ENCODE measurements at places on chromosomes 1 and 21.
A peak's percentile ranks its signal among the peaks of the same experiment; 100 is the strongest.

GRCh38 chr1:27021354-27022031, 8.8 kb upstream of the TENT5B start:
- no peak for DNase-seq

GRCh38 chr21:14542638-14543037, 3.5 kb downstream of the SAMSN1 start:
- DNase-seq = no peak

- DNase-seq = no peak
Observed at GRCh38 chr21:44359396-44359795, 6.0 kb downstream of the TRPM2 start.

DNA sequence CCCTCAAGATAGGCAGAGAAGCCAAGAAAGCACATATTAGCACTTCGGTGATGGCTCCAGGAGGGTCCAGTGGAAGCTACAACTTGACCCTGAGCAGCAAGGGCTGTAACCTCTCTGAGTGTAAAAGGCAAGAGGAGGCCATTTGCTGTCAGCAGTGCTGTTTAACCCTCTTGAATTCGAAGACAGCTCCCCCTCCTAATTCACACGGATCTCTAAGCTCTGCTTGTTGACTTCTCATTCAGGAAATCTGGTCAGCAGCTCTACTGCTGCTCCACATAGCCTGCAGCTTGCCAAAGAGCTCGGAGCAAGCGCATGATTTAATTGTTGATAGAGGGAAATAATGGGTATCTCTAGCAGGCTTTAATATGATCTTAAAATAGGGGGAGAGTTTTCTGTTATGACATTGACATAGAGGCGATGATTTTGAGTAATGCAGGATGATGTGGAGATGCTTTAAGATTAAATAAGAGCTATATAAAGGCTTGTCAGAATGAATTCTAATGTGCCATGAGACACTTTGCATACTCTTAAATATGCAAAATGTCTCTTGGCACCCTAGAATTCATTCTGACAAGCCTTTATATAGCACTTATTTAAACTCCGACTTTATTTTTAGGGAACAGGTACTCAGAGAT, 79.4 kb upstream of the USH2A start:
- no peak for DNase-seq

GRCh38 chr1:48870596-48870995, 93.9 kb upstream of the BEND5 start:
- DNase-seq = no peak

- DNase-seq = no peak
Observed at GRCh38 chr1:161197560-161198193, 1.2 kb downstream of the ADAMTS4 start.

- DNase-seq = no peak
Observed at GRCh38 chr1:231016234-231016633, 23.8 kb downstream of the FAM89A start.

- no peak for DNase-seq
Observed at GRCh38 chr1:81594206-81594605, 206.5 kb upstream of the ADGRL2 start.

GRCh38 chr1:226588484-226588883, 39.9 kb downstream of the STUM start:
- no peak for DNase-seq

- DNase-seq = no peak
Observed at GRCh38 chr1:218863987-218864386, 309.7 kb upstream of the LYPLAL1 start.

DNA sequence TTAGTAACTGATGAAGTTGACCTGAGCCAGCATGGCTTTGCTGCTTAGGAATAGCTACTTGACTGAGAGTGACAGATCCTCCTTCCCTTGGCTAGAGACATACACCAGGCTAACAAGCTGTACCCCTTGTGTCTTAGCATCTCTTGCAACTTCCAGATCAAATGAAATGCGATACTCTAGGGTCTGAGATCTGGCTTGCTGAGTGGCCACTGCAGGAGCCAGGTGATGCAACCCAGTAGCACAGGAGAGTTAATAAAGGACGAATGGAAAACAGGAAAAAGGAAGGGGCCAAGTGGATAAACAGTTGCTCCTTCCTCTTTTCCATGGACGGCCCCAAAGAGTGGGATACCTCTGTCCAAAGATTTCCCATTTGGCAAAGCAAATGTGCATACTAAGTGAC, 38.2 kb downstream of the ASTN1 start:
- no peak for DNase-seq

DNA sequence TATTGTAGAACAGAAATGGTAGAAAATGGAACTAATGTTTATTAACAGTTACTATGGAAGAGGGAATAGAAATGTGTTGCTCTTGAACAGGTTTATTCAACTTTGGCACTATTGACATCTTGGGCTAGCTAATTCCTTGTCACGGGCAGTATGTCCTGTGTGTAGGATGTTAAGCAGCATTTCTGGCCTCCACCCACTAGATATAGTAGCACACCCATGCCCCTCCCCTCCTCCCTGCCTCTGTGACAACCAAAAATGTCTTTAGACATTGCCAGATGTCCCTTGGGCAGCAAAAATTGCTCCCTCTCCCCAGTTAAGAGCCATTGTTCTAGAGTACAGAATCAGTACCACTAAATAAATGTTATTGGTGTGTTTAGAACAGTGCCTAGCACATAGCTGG, 91.4 kb upstream of the TPTE start:
- no peak for DNase-seq

DNA sequence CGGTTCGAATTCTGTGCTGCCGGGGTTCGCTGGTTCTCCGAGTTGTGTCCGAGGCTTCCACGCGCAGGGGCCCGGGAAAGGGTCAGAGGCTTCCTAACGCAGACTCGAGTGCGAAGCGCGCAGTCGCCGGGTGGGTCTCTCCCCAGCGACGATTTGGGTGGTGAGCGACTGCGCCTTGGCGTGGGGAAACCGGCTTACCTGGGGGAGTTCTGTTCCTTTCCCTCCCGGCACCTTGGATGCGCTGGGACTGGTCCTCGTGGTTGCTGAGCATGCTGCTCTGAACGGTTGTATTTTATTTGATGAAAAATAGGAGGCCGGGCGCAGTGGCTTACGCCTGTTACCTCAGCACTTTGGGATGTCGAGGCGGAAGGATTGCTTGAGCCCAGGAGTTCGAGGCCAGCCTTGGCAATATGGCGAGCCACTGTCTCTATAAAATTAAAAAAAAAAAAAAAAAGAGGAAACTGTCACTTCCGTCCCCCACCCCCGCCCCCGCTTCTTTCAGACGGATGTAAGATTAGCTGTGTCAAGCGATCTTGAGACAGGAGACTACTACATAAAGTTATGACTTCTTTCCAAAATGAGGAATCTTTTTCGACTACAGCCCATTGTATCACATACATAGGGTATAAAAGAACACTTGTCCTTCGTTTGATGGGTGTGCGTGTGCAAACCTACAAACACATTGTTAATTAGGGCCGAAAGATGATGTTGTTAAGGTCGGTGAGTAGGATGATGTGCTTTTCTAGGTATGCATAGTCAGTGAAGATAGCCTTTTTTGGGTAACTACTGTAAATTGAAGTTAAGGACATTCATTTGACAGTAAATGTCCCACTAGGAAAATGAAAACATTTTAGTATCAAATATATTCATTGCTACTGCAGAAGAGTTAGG, at the start of gene CCDC18:
Gene CCDC18, plus strand, starts transcription at position 2 of the 891 bp plus-strand sequence. CDS start 2,638 bp downstream, outside the sequence.
- peak; percentile 56 for DNase-seq

DNA sequence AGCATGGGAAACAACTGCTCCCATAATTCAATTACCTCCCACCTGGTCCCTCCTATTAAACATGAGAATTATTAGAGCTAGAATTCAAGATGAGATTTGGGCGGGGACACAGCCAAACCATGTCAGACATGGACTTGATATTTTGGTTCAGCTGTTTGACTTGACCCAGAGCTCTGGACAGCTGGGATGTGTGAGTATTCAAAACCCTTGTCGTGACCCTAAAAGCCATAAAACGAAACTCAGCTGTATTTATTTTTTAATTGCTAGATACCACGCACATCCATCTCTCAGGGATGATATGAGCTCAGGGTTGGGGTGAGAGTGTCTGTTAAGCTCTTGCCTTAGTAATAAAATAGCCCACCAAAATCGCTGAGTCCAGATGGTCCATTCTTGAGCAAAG, 45.4 kb downstream of the RCSD1 start:
- no peak for DNase-seq

- no peak for DNase-seq
Observed at GRCh38 chr1:1908506-1908791, 6.6 kb upstream of the CALML6 start.

DNA sequence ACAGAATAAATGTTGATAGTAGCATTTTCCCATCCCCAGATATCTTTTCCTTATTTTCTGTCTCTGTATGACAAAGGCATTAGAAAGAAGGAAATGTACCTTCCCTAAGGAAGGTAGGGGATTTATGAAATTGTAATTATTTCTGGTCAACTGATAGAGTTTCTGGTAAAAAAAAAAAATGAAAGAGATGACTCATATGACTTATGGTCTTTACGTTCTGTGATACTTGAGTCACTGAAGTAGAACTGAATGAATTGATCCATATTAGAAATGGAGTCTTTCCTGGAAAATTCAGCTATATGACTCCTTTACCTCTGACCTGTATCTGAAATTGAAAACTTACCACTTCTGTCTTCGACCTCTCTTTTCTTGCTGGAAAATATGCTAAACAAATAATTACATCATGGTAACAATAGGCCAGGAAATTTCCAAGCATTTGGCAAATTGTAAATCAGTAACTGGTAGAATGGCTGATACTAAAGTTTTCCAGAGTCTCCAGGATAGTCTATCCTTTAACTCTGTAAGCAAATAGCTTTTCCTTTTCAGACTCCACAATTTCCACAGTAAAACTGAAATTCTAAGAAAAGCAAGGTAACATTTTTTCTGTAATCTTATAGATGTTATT, 364.3 kb upstream of the PTBP2 start:
- no peak for DNase-seq

DNA sequence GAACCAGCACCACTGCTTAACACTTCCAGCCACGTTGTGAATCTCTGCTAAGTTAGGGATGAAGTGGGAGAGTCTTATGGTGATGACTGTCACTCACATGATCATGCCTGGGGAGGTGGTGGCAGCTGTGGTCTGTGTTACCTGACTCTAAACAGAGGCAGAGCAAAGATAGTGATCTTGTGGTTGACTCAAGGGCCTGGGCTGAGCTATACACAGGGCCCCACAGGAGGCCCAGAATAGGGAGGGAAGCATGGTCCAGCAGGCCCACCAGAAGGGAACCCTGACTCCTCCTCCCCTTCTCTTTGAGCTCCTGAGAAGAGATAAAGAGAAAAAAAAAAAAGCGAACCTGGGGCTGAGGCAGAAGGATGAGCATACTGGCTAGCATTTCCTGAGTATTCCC, 55.0 kb downstream of the PLXNA2 start:
- DNase-seq = no peak

DNA sequence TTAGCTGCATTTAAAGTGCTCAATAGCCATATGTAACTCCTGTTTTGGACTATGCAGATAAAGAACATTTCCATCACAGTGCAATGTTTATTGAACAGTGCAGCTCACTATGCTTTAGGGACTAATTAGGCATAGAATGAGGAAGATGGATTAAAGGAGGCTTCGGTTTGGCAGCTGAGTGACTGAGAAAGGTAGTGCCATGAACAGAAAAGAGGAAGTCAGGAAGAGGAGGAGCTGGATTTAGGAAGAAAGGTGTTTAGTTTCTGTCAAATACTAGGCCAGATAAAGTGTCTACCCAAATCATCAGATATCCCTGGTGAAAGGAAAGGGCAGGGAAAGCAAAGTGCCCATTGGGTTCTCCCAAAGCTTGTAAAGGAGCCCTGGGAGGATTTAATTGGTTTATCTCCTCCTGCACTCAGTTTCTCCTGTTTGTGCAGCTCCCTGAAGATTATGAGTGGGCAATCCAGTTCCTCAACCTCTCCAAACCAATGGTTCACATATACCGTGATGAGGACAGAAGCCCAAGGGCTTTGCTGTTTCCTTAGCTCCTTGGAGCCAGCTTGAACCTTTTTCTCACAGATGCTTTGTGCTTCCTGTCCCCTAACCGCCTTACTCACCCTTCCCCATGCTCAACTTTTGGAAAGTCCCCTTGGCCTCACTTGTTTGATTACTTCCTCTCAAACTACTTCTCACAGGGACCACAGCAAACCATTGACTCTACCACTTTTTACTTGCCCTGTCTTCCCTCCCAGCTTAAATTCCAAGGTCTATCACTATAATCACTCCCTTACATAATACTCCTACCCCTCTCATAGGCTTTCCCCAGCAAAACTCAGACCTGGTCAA, 3.5 kb upstream of the RAP1A start:
- no peak for DNase-seq

GRCh38 chr1:220655961-220656740, 34.0 kb upstream of the C1orf115 start:
- no peak for DNase-seq

DNA sequence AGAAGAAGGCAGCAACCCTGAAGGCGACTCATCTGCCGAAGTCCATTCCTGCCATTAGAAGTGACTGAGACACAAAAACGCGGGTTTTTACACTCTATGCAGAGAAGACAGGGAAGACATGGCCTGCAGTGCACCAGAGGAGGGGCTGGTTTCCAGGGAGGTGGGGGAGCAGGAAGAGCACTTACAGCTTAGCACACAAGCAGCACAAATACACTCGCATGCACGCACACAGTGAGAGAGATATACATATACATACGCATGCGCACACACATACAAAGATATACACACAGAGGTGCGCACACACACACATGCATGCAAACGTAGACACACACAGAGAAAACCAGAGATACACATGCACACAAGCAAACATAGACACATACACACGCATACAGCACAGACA, 210.9 kb upstream of the CSF3R start:
- DNase-seq = no peak

DNA sequence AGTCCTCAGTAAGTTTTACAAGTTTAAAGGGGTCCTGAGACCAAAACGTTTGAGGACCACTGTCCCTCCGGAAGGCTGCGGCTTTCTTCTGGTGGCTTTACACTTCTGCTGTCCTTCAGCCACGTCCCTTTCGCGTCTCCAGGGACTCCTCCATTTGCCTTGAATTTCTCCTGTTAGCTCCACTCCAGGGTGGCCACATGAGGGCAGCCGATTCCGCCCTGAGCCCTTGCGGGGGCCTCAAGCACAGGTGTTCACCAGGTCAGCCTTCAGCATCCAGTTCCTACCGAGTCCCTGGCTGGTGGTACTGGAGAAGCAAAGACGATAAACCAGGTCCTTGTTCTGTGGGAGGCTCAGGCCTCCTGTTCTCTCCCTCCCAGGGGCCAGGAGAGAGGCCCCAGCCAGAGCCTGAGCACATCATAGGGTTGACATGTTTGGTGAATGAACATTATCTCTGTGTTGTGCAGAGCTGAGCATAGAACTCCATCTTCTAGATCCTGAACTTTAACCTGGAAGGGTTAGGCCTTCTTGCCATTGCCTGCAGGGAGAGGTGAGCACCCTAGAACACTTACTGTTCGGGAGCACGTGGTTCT, 27.4 kb upstream of the COQ8A start:
- DNase-seq = peak; percentile 30

- no peak for DNase-seq
Observed at GRCh38 chr1:73886716-73887115, 311.3 kb downstream of the LRRIQ3 start.

Data from activated CD4-positive, alpha-beta T cell treated with anti-CD3 and anti-CD28 coated beads, Interleukin-2, amount 50 U/mL, for 1 hour (primary cell).